ENCODE measurements at places on chromosomes 4 and X.

DNA sequence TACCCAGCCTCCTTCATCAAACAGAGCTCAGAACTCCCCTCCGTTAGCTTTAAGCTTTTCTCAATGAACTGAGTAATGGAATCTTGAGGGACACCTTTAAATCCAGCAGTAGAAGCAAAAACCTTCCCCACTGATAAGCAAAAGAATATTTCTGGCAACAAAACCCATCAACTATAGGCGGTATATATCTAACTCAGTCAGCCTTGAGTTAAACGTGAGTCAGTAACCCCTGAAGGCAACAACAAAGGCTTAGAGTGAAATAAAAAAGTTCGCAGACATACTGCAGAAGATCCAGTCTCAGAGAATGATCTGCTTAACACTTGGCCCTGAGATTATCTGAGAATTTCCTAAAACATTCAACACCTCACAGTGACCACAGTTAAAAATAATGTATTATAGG, 77.2 kb downstream of the DMD start:
- DNase-seq: no peak

GRCh38 chr4:151727365-151727764, 33.4 kb downstream of the GATB start:
- DNase-seq: no peak

DNA sequence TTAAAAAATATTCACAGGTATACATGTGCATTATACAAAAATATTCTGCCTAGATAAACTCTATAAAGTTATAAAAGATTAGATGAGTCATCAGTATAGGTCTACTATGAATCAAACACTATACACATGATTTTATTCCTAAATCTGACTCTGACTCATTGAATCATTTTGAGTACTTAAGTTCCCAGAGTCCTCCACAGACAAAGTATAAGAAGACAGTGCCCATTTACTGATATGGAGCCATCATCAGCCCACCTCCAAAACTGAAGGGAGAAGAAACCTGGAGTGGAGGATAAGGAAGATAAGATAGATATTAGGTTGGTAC, 28.7 kb upstream of the ANTXR2 start:
- DNase-seq: no peak

DNA sequence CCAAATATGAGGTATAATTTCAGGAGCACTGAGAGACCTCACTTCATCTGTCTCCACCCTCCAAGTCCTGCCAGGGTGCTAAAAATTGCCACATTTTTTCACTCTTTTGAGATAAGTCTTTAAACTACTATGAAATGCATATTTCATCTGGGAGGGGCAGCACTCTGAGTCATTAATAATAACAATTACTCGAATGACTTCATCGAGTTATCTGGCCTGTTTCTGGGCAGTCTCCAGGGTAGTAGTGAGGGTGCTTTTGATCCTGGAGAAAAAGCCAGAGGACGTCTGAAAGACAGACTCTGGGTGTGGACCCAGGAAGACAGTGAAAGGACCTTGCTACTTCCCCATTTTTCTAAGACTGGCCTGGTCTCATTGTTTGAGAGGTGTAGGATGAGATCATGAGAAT, 42.3 kb upstream of the SRD5A3 start:
- no peak for DNase-seq

- no peak for DNase-seq
Measured at GRCh38 chrX:130395341-130395740, 6.4 kb upstream of the RBMX2 start.

DNA sequence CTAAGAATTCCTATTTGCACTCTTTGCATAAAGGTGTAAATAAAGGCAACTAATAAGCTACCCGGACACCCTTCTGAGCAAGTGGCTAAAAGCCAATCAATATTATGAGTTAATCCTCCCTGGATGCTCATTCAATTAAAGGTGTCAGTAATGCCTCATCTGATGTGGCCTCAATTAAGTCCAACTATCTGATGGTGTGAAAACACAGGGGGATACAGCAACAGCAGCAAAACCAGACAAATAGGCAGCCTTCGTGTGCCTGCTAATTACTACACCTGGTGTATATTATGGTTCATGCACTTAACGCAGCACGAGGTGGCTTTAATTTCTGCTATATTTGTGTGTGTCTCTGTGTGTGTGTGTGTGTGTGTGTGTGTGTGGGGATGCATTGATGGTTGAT, 244.4 kb downstream of the DCLK2 start:
- DNase-seq: no peak

DNA sequence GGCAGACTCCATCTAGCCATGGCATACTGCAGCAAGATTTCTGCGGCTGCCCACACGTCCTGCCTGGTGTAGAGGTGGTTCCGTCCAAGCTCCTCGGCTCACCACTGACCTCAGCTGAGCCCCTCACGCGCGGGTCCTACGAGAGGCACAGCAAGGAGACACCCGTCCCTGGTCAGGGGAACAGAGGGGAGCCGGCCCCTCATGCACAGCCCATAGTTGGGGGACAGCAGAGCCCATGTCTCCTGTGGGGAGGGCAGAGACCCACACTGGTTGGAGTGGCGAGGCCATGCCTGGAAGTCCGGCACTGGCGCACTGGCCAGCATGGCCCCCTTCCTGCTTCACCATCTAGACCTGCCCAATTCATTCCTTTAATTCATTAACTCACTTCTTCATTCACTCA, 80.8 kb downstream of the HTRA3 start:
- DNase-seq: no peak

DNA sequence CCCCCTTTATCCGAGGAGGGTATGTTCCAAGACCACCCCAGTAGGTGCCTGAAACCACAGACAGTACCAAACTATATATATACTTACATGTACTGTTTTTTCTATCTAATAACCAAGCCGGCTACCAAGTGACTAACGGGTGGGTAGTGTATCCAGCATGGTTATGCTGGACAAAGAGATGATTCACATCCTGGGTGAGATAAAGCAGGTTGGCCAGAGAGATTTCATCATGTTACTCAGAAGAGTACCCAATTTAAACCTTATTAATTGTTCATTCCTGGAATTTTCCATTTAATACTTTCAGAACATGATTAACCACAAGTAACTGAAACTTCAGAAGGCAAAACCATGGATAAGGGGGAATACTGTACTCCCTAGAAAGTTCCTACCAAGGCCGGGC, 46.5 kb downstream of the RFC1 start:
- DNase-seq: no peak

- no peak for DNase-seq
Measured at GRCh38 chr4:52099860-52100461, 48.9 kb downstream of the SPATA18 start.

DNA sequence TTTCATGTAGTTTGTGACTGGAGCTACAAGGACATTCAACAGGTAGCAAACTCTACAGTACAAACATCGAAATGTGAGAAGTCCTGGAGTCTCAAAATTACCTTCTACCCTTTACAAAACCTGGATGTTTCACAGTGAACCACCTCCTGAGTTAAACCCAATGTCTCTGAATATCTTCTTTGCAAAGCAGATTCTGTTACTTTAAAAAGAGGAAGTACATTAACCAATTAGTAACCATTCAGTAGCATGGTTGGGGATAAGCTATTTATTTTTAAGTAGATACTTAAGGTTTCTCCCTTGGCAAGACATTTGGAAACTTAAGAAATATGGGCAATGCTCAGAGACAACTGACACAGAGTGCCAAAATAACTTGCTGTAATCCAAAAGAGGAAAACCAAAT, 371.9 kb upstream of the NWD2 start:
- no peak for DNase-seq

DNA sequence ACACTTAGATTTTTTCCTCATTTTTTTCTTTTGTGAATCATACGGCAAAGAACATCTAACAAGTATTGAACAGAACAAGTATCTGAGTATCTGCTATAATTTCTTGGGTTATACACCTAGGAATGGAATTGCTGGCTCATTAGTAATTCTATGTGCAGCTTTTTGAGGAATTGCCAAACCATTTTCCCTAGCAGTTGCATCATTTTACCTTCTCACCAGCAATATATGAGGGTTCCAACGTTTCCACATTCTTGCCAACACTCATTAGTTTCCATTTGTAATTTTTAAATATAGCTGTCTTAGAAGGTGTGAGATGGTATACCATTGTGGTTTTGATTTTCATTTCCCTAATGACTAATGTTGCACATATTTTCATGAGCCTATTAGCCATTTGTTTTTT, 41.1 kb upstream of the DCAF8L1 start:
- DNase-seq: no peak

DNA sequence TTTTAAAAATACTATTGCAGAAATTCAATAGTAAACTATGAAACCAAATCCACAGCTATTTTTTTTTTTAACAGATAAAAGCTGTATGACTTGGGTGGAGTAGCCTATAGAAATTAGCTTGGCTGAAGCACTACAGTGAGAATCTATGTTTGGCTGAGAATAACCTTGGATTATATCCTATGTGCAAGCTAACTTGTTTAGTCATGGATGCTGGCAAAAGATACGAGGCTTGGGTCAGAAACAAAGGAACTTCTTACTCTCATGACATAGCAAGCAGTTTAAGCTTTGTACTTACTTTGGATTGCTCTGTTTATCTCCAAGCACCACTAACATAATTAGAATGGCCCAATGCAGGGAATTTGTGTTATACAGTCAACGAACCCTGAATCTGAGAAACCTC, 119.2 kb upstream of the GRID2 start:
- DNase-seq: no peak

- DNase-seq: no peak
Measured at GRCh38 chr4:24521544-24521943, 62.8 kb downstream of the DHX15 start.

DNA sequence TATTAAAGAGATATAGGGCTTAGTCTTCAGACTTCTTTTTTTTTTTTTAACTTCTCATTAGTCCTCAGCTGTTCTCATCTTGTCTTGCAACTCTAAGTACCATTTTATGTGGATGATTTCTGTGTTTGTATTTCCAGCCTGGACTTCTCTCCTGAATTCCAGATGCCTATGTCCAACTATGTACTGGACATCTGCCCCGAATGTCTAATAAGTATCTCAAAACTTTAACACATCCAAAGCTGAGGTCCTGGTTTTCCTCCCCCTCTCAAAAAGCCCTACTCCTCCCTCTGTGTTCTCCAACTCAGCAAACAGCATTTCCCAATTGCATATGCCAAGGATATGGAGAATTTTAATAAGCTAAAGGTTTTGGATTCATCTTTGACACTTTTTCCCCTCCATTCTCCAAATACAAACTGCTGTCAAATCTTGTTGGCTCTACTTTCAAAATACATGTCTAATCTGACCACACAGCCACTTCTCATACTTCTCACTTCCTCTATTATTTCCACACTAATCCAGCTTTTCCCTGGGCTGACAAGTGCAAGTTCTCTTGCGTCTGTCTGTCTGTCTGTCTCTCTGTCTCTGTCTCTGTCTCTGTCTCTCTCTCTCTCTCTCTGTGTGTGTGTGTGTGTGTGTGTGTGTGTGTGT, 79.8 kb downstream of the CLCN5 start:
- DNase-seq: no peak

DNA sequence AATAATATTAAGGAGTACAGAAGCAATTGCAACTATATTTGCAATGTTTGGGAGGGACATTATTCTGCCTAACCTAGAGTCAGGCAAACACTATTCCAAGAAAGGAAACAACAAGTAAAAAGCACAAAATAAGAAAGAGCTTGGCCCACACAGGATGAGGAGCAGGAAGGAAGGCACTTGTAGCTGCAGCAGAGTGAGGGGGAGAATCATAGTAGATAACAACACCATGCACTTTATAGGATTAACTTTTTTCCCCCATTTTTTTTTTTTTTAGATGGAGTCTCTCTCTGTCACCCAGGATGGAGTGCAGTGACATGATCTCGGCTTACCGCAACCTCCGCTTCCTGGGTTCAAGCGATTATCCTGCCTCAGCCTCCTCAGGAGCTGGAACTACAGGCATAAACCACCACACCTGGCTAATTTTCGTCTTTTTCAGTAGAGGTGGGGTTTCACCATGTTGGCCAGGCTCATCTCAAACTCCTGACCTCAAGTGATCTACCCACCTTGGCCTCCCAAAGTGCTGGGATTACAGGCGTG, 10.3 kb upstream of the JCHAIN start:
- no peak for DNase-seq

GRCh38 chrX:147733369-147733768, 178.3 kb upstream of the FMR1 start:
- DNase-seq: no peak

GRCh38 chrX:100319716-100320115, 90.4 kb downstream of the PCDH19 start:
- no peak for DNase-seq

DNA sequence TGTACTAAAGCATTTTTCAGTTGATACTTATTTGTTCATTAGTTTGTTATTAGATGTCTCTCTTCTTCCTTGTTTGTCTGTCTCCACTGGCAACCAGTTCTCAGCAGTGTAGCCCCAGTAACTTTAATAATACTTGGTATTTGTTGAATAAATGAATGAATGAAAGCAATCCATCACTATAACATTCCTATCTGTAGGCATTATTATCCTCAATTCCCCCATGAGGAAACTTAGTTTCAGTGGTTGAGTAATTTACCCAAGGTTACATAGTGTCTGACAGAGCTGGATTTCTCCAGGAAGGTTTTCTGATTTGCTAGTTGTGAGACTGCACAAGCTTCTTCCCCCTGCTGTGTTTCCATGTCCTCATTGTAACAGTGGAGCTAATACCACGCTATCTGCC, 27.8 kb upstream of the MAOB start:
- no peak for DNase-seq

- no peak for DNase-seq
Measured at GRCh38 chr4:103030791-103031190, 11.3 kb upstream of the SLC9B1 start.

GRCh38 chrX:39827951-39828350, 269.8 kb downstream of the BCOR start:
- no peak for DNase-seq

DNA sequence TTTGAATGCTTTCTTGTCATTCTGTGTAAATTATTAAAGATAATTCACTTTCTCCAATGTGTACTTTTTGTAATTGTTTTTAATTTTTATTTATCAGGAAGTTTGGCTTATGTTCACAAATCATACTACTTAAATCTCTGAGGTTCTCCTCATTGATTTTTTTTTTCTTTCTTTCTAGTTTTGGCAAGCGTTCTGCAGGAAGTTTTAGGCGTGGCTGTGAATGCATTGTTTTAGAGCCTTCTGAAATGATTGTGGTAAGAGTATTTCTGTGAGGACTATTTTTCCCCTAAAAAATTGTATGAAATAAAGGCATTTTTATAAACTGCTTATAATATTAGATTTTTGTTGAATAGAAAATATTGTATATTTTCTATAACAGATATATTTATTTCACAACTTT, 135.8 kb downstream of the RAPGEF2 start:
- DNase-seq: no peak

DNA sequence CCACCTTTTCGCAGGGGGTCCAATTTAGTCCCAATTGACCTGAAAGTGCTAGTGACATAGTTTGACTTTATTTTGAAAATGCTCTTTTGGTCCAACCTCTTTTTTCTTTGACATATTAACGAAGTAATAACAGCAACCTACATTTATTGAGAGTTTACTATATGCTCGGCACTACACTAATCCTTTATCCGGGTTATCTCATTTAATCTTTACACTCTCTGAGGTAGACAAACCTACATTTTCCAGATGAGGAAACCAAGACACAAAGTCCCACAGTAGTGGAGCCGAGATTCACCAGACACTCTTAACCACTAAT, 307 bp upstream of the ATRX start:
- no peak for DNase-seq
